WTC11 (cell line): ENCODE measurements at places on chromosomes 13 and 19. TPM values are rescaled to one million over a fixed set of nuclear protein-coding genes. Genes with fewer than 3 reads are reported as not detected.

GRCh38 chr13:67549331-67549730 is 319.2 kb upstream of the PCDH9 start:
- no peak for DNase-seq

Gene ANGPTL8
- 0.30 TPM in 1 of 3 replicates, not detected in the others for total RNA-seq

DNA sequence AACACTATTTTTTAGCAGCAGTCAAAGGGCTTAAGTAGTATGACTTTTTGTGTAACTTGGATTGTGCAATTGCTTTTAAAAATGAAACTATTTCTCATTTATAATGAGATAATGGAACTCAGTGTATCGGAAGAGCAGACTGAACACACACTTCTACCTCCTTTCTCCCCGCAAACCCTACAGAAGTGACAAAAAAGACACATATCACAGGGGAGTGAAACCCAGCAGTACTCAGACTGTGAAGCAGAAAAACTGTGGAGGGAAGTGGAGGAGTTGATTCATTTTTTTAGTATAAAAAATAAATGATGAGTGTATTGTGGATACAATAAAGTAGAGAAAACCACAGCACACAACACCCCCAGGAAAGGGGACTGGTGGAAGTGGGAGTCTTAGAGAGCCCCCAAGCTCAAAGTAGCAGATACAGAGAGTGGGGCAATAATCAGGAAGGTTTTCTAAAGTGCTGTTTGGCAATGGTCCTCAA is 9.7 kb downstream of the LPAR6 start:
- no peak for DNase-seq

DNA sequence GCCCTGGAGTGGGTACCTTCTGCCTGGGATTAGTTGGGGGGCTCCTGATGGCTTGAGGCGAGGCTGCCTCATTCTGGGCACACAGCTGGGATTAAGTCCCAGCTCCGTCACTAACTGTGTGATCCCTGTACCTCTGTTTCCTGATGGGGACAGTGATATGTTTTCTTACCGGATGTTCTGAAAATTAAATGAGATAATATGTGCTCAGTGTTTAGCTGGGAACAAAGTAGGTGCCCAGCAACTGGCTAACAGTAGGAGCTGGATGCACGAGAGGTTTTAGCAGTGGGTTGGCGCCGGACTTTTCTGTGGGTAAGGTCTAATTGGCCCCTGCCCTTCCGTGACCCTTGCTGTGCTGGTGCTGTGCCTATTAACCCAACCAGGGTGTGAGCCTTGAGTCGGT is 203.4 kb downstream of the URI1 start:
- no peak for DNase-seq

DNA sequence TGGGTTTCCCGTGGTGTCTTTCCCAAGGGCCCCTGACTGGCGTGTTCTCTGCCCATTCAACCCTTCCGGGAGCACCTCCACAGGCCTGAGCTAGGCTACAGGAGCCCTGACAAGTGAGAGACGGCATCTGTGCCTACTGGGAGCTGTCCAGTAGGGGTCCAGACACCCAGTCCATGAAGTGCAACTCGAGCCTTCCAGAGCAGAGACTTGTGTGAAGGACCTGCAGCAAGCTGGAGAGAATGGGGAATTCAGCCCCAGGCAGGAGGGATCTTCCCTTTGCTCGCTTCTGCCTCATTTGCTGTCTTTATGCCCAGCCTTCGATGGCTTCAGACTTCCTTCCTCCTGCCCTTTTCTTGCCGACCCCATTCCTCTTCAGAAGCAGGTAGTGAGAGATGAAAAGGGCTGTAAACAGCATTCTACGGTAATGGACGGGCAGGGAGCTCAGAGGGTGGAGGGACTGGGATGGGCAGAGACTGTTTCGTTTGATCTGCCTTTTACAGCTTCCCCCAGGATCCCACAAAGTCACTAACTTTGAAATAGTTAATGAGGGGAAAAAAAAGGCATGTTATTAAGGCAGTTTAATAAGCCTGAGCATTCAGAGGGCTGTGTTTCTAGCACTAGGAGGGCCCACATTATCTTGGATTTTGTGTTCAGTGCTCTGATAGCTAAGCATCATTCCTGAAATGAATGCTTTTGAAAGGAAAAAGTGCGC is 327.6 kb downstream of the FGF9 start:
- no peak for DNase-seq

Gene GRK1
- total RNA-seq, result 0.11 to 0.21 TPM (median 0.17 TPM) in 3 replicates

GRCh38 chr13:32932376-32932775 is 83.8 kb upstream of the KL start:
- no peak for DNase-seq

- DNase-seq, result peak; percentile 90
Measured at GRCh38 chr19:18385675-18386542, at the start of gene GDF15. Gene GDF15, plus strand, starts transcription at chr19:18386158. Its CDS starts 32 bp downstream, at chr19:18386190.

DNA sequence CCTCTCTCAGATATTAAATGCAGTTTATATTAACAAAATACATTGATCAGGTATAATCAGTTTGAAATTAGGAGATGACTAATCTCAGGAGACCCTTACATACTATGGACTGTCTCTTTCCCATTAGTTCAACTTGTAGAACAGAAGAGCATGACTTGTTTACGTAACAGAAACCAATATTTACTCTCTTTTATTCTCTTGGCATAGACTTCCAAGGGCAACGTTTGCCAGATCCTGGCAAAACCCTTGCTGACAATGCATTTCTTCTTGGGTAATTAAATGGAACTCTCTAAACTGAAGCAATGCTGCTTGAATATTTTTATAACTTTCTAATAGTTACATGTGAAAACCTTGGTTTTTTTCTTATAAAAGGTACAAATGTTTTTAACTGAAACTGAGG is 68.3 kb upstream of the MYO16 start:
- no peak for DNase-seq

DNA sequence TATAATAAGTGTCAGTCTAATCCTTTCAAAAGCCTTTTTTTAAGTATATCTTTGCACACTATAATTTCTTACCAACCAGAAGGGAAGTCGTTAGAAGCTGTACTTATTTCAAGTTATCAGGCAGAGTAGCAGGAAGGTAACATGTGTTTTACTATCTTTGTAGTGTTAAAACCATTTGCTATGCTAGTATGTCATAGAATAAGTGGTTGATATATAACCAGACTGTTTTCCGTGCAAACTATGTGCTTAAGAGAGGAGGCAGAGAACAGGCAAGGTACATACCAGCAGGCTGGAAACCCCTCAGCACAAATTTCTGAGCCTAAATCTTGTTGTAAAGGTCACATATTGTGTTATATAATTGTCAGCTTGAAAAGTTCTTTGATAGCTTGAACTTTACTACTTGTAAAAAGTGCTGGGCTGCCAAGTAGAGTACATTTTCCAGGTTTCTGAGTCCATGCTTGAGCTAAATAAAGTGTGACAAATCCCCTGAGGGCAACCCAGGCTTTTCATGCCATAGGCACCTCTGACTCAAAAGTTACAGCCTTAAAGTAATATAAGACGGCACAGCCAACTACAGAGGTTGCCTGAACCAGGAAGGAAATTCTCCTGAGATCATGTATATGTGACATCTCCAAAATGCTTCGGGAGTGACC is 1297.4 kb downstream of the PCDH9 start:
- no peak for DNase-seq

DNA sequence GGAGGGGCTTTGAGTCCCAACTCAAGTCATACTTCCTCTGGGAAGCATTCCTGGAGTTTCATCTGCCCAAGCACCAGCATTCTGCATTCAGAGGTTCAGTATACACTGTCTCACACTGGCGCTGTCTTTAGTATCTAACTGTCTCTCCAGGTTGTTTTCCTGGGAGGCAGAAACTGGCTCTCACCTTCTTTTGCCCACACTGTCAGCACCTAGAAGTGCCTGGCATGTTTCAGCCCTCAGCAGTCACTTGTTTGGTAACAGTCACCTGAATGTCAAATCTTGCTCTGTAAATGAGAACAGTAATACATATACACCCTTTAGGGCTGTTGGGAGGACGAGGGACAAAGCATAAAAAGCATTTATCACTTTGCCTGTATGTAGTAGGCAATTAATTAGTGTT is 339.6 kb downstream of the UQCRFS1 start:
- DNase-seq, result no peak

GRCh38 chr19:21221693-21222092 is 79.9 kb downstream of the ZNF431 start:
- no peak for DNase-seq

Gene SMIM44
- not detected in 3 replicates for total RNA-seq

GRCh38 chr19:38812841-38813320 is at the start of gene LGALS4:
Gene LGALS4, minus strand, starts transcription at chr19:38812945. Its CDS starts 59 bp downstream, at chr19:38812886.
- DNase-seq, result no peak
